Vagina (tissue), 2 donors: ENCODE measurements at places on chromosomes 4 and X.

- no peak for DNase-seq
Measured at GRCh38 chr4:158112611-158113010, 60.2 kb downstream of the GASK1B start.

DNA sequence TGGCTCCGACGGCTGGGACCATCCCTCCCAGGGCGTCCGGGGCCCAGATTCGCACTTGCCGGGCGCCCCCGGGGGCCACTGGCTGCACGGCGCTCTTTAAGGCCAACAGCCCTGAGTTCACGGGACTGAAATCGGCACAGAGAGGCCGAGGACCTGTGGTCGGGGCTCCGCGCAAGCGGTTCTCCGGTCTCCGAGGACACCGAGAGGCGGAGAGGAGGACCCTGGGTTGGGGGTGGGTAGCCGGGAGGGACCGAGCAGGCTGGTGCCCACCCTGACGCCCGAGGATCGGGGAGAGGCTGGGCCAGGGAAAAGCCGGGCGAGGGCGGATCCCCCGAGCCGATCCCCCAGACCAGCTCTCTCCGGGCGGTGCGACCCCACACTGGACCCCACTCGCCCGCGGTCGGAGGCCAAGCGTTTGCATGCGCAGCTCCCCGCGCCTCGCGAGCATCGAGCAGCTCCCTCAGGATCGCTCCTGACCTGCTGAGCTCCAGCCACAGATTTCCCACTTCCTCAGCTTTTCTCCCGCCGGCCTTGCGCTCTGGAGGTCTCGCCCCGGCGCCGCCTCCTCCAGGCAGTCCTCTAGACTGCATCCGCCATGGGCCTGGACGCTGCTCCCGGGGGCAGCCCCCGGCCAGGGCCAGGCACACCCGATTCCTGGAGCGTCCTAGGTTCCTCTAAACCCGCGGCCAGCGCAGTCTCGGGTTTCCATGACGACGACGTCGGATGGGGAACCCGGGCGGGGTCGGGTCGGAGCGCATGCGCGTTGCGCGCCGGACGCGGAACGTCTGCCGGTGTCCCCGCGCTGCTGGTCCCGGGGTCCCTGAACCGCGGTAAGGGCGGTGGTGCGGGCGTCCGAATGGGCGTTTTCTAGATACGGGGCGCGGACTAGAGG, 17.6 kb upstream of the NAT8L start:
- peak; percentile 91 for DNase-seq

GRCh38 chr4:21544415-21544814, 404.2 kb downstream of the KCNIP4 start:
- DNase-seq = no peak

DNA sequence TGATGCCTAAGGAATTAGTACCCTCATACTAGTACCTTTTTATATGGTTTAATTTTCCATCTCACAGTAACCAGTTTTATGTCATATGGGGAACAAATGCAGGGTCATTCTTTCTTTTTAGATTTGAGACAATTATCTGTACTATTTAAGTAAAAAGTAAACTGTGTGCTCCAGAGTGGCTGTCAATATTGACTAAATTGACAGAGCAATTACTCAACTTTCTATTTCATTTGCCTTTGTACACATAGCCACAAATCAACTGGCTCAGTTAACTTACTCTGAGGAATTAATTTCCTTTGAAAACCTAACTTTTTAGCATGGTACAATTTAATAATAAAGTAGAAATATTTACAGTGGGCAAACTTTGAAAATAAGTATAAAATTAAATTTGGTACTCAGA, 28.5 kb upstream of the TEX13C start:
- DNase-seq = no peak

- no peak for DNase-seq
Measured at GRCh38 chr4:185955826-185956543, 113.0 kb upstream of the TLR3 start.

GRCh38 chr4:15729910-15730533, 27.2 kb downstream of the BST1 start:
- DNase-seq = no peak
